ENCODE measurements at places on chromosomes 7 and 10.

- no peak for DNase-seq
These were observed 503 bp upstream of the TRIP6 start for GRCh38 chr7:100866729-100867039.

GRCh38 chr7:18468795-18469194 lies 26.8 kb upstream of the HDAC9 start:
- DNase-seq: no peak

DNA sequence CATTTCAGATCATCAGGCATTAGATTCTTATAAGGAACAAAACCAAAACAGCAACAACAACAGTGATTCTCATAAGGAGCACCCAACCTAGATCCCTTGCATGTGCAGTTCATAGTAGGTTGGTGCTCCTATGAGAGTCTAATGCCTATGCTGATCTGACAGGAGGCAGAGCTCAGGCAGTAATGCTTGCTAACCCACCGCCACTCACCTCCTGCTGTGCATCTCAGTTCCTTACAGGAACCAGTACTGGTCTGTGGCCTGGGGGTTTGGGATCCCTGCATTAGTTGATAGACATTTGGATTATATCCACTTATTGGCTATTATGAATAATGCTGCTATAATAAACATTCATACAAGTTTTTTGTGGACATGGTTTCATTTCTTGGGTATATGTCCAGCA lies 14.0 kb downstream of the MKLN1 start:
- no peak for DNase-seq

GRCh38 chr10:127254276-127254675 lies 57.9 kb upstream of the INSYN2A start:
- DNase-seq: no peak

DNA sequence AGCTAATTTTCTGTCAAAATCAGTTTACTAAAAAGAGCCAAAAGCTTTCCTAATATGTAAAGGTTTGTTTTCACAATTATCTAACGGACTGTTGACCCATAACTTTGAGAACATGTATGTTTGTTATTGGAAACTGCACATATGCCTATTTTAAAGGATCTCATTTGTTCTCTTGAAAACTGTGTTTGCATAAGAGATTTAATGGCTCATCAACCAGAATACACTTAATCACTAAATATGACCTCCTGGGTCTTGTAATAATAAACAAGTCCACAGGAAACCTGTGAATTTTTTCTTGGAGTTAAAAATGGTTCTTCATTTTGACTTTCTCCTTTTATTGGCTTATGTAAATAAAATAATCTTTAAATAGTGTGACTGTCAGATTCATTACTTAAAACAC lies 48.3 kb upstream of the STEAP1B start:
- DNase-seq: no peak

GRCh38 chr7:57821438-57822382 lies 371.7 kb downstream of the ZNF716 start:
- no peak for DNase-seq

- no peak for DNase-seq
These were observed 24.9 kb downstream of the NUDT1 start for GRCh38 chr7:2266911-2267310.

- DNase-seq: no peak
These were observed 54.1 kb upstream of the STK17A start for GRCh38 chr7:43528576-43529354.

GRCh38 chr10:30897547-30897946 lies 134.1 kb downstream of the ZNF438 start:
- no peak for DNase-seq

DNA sequence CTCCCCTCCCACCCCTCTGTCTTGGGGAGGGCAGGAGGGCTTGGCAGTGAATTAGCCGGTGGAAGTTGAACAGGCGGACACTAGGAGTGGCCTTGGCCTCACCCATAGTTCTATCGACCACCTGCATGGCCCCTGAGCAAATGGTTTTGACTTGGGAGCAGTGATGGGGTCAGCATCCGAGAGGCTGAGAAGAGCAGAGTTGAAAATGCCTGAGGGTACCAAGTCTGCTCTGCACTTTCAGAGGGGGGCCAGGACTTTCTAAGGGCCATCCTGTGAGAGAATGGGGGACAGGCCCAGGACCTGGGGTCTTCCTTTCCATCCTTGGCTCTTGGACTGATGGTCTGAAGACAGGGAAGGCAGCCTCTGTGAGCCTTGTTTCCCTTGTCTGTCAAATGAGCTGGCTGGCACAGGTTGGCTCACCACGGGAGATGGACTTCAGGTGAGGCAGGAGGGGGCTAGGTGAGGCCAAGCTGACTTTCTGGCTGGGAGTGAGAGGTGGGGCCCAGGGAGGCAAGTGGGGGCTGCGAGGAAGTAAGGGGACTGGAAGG lies 29.4 kb downstream of the CDH23 start:
- DNase-seq: no peak

- no peak for DNase-seq
These were observed 101.5 kb downstream of the MICALL2 start for GRCh38 chr7:1357601-1358271.

- DNase-seq: no peak
These were observed 11.4 kb upstream of the AKR1D1 start for GRCh38 chr7:138064856-138065357.

DNA sequence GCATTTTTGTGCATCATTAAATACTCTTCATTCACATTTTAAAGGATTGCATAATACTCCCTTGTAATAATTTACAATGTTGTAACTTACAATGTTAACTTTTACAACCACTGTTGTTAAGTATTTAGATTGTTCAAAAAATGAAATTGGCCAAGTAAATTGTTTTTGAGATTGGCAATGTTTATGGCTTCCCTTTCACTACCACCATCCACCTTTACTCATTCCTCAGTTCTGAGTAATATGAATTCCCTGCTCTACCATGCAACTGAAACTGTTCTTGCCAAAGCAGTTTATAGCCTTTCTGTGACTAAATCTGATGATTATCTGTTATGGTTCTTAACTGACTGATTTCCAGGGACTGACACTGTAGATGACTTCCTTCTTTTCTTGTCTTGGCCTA lies 80.5 kb upstream of the TMEM106B start:
- DNase-seq: no peak

Measured in stimulated activated CD8-positive, alpha-beta memory T cell treated with anti-CD3 and anti-CD28 coated beads, Interleukin-4, amount 100 ng/mL, for 24 hours (primary cell).